ENCODE measurements at places on chromosomes 16 and 17. TPM values are rescaled to one million over a fixed set of nuclear protein-coding genes. Genes with fewer than 3 reads are reported as not detected.

GRCh38 chr17:38600416-38600815 is 5.3 kb downstream of the SRCIN1 start:
- DNase-seq = no peak

GRCh38 chr16:86371083-86371803 is 139.1 kb upstream of the FOXF1 start:
- DNase-seq = no peak

DNA sequence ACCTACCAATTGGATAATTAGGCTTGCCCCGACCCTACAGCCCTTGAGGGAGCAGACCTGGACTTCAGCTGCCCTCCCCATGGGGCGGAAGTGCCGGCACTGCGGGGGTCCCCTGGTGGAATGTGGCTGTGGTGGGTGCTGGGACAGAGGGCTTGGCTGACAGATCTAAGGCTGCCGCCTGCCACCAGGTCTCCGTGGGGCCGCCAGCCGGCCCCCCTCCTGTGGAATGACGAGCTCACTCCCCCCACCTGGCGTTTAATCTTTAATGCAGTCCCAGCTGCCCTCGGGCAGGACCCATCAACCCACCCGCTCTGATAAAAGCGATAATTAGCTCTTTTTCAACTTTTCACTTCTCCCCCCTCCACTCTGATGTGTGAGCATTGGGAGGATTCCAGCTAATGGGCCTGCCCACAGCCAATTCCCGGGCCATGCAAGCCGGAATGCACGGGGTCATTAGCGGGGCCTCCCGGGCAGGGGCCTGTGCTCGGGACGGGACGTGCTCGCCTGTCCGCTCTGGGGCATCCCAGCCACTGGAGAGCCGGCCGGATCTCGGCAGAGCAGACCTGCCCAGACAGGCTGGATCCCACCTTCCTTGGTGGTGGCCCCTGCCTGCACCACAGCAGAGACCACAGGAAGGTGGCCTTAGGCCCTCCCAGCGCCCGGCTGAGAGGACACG is 28.3 kb upstream of the GOSR2 start:
- no peak for DNase-seq

DNA sequence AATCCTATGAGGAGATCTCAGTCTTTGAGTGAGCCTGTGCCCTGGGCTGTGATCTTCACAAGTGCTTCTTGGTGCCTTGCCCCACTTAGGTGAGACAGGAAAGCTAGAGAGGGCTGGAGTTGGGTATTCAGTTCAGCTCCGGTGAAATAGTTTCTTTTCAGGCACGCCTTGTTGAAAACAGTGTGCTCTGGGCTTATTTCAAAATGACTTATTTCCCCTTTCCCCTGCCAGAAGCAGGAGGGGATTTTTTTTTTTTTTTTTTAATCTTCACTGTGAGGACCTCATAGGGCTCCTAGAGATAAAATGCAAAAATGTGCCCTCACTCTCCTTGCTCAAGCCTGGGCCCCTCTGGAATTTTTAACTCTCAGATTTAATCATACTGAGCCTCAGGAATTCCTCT is 27.2 kb downstream of the MOSMO start:
- DNase-seq = no peak

Gene MT3
- not detected for total RNA-seq
